ENCODE measurements at places on chromosomes 3 and 15.

DNA sequence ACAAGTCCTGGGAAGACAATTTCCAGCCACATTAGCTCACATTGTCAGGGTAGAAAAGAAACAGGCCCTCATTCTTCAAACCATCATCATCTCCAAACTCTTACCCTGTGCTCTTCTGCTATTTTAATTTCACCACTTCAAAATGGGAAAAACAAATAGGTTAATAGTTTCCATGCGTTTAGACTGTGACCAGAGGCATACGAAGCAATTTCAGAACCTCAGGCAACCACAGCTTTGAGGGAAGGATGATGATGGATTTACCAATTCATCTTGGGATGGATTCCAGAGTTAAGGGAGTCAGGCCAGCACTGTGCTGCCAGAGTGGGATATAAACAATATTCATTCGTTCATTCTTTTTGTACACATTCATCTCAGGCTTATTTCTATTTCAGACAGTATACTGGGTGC is 307.8 kb upstream of the TPRG1 start:
- no peak for DNase-seq

DNA sequence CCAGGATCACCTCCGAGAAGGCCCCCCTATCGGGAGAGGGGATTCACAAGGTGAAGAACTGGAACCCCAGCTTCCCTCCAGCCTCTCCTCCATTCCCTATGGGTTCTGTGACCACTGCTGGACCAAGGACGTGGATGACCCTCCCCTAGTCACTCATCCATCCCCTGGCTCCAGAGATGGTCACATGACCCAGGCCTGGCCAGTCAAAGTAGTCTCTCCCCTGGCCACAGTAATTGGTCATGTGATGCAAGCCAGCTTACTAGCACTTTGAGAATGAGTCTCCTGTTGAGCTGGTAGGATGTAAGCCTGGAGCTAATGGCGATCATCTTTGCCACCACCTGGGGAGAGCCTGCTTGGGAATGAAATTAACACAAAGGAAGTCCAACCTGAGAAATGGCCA is 3.9 kb downstream of the CAMK1 start:
- no peak for DNase-seq

GRCh38 chr15:89138999-89139612 is 50.9 kb downstream of the ABHD2 start:
- DNase-seq: no peak

DNA sequence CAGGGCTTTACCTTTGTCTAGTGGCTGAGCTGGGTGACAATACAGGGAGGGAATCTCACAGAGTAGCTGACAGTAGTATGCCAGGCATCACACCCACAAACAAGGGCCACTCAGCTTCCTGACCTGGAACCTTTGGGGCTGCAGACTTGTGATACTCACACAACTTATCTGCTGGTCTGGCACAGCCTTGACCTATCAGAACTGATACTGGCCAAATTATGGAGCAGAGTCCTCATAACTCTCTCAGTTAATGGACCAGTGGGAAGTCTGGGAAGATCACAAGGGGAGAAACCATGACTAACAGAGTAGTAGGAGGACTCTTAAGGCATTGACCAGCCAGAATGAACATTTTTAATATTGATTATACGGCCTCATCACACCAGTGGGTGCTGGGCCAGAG is 19.4 kb downstream of the MRPL46 start:
- DNase-seq: no peak

DNA sequence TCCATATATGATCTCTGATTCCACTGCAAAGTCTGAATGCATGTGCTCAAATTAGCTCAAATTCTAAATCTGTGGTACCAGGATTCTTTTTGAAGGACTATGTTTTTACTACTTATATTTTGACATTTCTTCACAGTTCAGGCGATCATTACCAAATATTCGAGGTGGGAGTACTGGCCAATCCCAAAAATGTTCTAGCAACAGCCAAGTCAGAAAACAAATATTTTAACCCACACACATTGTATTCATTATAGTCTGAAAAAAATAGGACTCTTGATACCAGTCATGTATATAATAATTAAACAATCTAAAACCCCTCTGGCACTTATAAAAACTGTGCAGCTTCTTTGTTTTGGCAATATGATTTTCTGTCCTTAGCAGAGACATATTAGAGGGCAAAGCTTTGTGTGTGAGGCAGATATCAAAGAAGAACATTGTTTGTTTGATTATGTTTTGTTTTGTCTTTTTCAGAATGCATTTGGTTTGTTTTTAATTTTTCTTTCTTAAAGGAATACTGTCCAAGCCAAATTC is 37.4 kb downstream of the FGF7 start:
- DNase-seq: no peak

DNA sequence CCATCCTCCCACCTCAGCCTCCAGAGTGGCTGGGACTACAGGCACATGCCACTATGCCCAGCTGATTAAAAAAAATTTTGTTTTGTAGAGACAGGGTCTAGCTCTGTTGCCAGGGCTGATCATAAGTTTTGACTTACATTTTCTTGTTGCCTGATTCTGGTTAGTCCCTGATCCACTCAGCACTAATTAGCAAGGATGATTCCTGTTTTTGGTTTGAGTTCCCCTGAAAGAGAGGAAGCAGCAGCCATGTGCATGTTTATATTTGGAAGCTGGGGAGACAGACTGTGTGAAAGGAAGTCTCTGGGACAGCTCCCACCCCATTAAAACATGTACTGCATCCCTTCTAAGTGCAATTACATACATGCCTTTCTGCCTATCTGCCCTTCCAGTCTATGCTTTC is 3.6 kb upstream of the NCK1 start:
- DNase-seq: no peak

DNA sequence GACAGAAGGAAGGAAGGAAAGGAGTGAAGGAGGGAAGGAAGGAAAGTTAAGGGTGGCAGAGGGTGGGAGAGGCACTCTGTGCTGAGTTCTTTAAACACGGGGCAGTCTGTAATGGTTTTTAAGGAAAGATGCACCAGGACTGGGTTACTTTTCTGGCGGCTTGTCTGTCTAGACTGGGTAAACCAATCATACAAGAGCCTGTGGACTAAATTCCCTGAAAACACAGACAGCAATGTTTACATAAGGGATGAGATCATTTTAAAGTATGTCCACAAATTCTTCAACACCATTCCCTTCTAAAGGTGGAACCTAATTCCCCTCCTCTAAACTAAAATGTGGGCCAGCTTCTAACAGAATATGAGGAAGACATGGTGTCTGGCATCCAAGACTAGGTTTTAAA is 235.5 kb upstream of the IGF1R start:
- no peak for DNase-seq

GRCh38 chr3:78668302-78668701 is 1099.5 kb downstream of the ROBO1 start:
- no peak for DNase-seq

- no peak for DNase-seq
Observed at GRCh38 chr3:72887705-72888545, at the start of gene GXYLT2. Gene GXYLT2, plus strand, starts transcription at chr3:72888046. Its CDS starts 188 bp downstream, at chr3:72888234.

- DNase-seq: no peak
Observed at GRCh38 chr3:186217820-186218164, 108.9 kb upstream of the ETV5 start.

- no peak for DNase-seq
Observed at GRCh38 chr3:27688053-27688452, 34.1 kb downstream of the EOMES start.

DNA sequence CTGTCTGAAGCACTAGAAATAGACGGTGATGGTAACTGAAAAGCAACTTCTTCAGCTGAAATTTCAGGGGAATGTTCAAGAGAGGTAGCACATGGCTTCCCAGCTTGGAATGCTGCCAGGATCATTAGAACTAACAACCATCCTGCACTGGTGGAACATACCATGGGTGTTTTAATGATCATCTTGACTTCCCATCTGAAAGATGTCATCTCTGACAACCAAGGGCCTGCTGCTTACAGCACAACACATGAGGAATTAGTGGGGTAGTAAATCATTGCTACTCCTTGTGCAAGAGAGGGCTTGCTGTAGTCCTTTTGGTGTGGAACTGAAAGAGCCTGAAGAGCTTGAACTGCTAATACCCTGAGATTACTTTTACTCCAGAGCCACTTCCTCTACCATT is 853.7 kb downstream of the MCTP2 start:
- DNase-seq: no peak

GRCh38 chr3:177713928-177714900 is 516.9 kb upstream of the TBL1XR1 start:
- no peak for DNase-seq

GRCh38 chr3:131485119-131485518 is 17.7 kb downstream of the MRPL3 start:
- DNase-seq: no peak

- no peak for DNase-seq
Observed at GRCh38 chr3:71447803-71448202, 135.7 kb downstream of the FOXP1 start.

DNA sequence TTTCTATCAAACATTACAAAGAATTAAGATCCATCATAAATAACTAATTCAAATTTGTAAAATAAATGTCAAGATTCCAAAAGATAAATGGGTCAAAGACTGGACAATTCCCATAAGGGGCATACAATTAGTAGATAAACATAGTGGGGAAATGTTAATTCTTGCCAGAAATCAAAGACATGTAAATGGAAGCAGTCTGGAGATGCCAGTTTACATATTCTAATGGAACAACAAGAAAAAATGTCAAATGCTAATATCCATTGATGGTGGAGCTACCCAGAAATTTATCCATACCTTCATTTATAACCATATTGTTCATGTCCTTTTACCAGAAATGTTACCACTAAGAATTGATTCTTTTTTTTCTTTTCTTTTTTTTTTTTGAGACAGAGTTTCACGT is 13.7 kb upstream of the LIPC start:
- no peak for DNase-seq

DNA sequence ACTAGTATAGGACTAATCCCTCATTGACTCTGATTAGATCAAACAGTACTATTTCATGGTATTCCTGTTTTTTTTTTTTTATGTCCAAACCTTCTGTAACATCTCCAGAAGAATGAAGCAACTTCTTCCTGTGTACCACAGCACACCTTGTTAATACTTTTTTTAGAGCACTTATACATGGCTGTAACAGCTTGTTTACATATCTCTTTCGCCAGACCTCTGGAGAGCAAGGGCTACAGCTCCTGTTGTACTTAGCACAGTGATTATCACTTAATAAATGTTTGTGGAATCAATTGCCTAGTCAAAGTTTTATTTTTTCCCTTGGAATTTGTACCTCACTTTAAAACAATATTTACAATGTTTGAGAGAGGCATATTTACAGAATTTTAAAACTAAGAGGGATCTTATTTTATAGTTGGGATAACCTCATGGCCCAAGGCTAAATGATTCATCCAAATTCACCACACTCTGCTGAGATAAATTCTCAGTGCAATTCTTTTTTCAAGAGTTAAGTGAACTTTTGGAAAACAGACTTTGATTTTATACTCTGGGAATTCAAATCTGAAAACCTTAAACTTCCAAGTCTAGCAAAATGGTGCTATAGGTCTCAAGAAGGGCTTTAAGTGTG is 9.2 kb upstream of the GATM start:
- DNase-seq: no peak

GRCh38 chr15:73990250-73991005 is 1.7 kb downstream of the STOML1 start:
- no peak for DNase-seq

- DNase-seq: no peak
Observed at GRCh38 chr3:150104564-150104963, 133.9 kb upstream of the PFN2 start.

- no peak for DNase-seq
Observed at GRCh38 chr3:47362701-47363100, 18.1 kb upstream of the PTPN23 start.

GRCh38 chr3:40179016-40179415 is 130.5 kb upstream of the EIF1B start:
- peak; percentile 14 for DNase-seq

DNA sequence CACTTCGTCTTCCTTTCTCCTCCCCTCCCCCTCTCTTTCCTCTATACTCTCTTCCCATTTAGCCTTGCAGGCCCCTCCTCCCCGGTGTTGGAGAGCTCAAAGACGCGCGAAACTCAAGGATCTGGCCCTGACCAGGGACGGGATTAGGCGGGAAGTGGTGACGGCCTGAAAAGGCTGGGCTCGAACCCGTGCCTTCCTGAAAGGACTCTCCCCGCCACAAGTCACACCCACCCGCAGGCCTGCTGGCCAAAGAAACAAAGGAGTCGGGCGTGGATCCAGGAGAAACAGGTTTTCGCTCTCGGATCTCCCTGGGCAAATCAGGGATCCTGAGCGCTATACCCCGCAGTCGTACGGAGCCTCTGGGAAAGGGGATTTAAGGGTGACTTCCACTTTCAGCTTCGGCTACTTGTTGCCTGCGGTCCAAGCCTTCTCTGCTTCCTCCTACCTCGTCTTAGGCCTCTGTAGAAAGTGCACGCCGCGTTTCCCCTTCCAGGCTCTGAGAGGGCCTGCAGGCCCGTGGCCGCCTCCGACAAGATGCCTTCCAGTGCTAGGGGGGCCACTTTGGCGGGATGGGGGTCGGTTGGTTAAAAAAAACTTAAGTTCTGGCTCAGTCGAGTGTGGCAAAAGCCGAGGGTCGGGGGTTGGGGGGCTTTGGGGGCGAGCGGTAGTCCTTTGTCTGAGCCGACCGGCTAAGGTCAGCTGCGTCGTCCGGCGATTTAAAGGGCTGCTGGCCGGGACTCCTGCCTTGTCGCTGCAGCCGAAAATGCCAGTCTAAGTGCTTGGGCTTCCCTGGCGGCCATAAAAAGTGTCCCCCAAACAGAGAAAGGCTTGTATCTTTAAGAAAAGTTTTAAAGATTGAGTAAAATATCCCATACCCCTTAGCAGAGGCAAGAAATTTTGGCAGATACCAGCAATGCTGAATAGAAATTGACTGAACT is 8.2 kb downstream of the ZIC4 start:
- no peak for DNase-seq

DNA sequence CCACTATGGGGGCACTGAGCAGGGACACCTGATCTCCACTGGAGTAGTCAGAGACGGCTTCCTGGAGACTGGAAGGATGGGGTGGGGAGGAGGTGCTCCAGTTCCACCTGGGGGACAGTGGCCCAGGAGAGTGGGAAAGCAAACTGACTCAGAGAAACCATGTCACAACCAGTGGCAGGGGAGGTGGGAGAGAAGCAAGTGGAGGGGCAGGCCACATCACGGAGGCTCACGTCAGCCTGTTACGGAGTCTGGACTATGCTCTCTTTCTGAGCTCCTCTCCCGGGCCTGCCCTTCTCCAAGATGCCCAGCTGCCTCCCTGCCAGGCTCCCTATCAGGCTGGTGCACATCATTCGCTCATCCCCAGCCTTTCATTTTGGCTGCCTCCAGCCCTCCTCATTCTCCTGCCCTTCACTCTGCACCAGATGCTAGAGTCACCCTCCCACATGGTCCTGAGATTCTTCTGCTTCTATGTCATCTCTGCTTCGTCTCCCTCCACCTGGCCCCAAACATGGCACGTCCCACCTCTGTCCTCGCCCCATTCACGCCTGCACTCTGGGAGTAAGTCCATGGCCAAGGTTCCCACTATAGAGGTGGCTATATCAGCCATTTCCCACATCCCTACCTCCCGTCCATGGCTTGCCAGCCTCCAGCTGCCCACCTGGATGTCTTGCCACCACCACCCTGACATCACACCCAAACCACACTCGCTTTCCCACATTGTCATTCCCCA is 100.3 kb downstream of the ADCY5 start:
- no peak for DNase-seq

- DNase-seq: no peak
Observed at GRCh38 chr15:27869697-27870281, 229.3 kb downstream of the OCA2 start.

- DNase-seq: no peak
Observed at GRCh38 chr15:64751464-64751863, 23.9 kb downstream of the RBPMS2 start.

GRCh38 chr3:52719618-52720017 is 13.7 kb downstream of the SPCS1 start:
- DNase-seq: no peak
